Ecto neural progenitor cell (in vitro differentiated cells): ENCODE measurements at places on chromosomes 2 and 18.

DNA sequence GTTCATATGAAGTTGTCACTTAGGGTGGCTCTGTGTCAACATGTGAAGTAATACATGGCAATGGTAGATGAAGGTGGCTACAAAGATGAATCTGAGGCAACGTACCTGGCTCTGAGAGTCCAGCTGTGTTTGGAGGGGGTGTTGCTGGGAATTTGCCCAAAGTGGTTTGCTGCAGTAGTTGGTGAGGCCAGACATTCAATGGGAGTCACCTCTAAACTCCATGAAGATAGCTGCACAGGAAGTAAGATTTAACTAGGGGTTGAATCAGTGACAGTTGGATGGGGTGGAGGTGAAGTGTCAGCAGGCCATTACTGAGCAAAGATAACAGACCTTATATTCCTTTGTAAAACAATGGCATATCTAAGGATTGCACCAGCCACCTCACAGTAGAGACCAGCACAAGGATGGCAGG is 71.8 kb downstream of the NUP35 start:
- no peak for DNase-seq

- no peak for DNase-seq
These were observed 561.1 kb downstream of the CNTNAP5 start for GRCh38 chr2:124586210-124586609.

- DNase-seq = no peak
These were observed 298.2 kb downstream of the CNTNAP5 start for GRCh38 chr2:124323321-124323720.

DNA sequence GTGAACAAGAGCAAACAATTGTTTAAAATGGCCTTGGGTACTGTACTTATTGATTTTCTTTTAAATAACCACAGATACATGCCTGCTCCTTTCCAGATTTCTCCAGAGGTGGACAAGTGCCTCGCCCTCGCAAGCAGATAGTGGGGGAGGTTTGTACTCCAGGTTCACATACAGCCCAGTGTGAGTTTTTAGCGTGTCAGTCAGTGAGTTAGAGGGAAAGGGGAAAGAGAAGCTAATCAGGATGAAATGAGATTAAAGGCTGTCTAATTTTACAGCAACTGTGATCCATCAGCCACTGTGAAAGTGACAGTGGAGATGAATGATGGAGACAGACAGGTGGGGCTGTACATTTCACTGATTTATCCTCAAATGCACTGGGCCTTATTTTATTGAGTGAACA is 74.7 kb downstream of the KLHL14 start:
- DNase-seq = no peak

DNA sequence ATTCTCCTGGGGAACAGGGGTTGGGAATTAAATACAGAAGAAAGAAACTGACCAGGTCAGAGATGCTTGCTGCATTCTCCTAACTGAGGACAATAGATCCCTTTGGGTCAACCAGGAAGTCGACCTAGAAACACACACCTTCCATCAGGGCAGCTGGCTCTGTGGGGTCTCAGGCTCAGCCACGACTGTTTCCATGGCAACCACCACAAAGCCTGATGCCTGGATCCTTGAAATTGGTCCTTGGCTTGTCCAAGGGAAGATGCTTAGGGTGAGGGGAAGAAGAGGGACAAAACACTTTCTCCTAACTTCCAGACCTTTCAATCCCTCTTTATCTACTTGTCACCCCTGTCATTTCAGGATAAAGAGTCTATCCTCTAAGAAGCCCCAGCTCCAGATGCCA is 194.4 kb downstream of the ALK start:
- DNase-seq = no peak

GRCh38 chr18:54357082-54357659 is 487 bp downstream of the STARD6 start:
- DNase-seq = no peak

GRCh38 chr2:143698352-143698751 is 569.1 kb downstream of the ARHGAP15 start:
- no peak for DNase-seq

DNA sequence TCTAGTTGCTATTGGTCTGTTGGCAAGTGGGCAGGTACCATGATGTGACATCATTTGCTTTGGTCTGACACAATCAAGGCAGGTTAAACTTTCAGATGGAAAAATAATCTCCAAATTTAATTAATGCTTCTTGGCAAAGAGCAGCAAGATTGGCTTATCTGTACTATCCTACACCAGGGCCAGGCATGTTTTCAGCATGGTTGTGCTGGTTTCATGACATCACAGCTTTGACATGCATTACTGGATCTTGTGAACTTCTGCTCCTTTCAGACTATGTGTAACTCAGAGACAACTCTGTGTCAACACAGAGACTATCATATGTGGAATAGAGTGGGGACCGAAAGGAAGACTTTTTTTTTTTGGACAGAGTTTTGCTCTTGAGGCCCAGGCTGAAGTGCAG is 520.5 kb downstream of the TDRD15 start:
- DNase-seq = no peak

DNA sequence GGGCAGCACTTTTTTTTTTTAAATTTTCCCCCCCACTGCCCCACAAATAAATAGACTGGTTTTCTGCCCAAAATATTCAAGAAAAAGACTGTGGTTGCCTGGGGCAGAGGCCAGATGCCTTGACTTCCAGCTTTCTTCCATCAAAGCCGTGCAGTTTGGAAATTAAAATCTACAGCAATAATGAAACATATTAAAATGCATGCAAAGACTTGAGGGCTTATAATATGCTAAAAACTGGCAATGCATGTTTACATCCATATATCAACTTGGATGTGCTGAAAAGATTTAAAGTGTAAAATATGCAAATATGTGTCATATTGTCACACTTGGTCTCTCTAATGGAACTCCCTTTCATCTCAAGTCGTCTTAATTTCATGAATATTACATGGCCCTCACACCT is 2036.2 kb upstream of the PIK3C3 start:
- no peak for DNase-seq

- no peak for DNase-seq
These were observed 23.8 kb downstream of the EN1 start for GRCh38 chr2:118823633-118824032.

- DNase-seq = no peak
These were observed 40.2 kb upstream of the CD226 start for GRCh38 chr18:69987870-69988269.

DNA sequence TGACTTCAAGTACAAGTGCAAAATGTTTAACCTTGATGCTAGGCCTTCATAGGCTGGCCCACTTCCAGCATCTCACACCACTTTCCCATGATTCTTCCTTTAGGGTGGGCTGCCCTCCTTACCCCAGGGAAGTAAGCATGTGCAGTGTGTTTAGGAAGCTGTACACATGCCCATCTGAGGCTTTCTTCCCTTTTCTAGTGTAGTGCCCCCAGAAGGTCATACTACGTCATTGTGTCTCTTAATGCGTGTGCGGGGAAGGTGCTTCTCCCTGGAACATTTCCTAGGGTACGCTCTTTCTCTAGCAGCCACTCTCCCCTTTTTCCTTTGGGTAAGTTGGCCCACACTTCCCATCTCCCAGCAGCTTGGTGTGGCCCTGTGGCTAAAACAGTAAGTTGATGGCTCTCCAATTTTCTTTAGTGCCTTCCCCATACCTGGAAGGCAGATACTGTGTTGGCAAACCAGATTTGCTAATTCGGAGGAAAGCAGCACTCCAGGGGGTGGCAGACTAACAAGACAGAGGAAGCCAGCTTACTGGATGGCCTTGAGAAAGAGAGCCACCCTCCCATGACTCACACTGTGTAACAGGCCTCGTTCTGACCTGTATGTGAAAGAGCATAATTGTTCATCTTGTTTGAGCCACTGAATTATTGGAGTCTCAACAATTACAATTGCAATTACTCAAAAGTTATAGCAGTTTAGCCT is 1.1 kb upstream of the SULT6B1 start:
- DNase-seq = no peak

DNA sequence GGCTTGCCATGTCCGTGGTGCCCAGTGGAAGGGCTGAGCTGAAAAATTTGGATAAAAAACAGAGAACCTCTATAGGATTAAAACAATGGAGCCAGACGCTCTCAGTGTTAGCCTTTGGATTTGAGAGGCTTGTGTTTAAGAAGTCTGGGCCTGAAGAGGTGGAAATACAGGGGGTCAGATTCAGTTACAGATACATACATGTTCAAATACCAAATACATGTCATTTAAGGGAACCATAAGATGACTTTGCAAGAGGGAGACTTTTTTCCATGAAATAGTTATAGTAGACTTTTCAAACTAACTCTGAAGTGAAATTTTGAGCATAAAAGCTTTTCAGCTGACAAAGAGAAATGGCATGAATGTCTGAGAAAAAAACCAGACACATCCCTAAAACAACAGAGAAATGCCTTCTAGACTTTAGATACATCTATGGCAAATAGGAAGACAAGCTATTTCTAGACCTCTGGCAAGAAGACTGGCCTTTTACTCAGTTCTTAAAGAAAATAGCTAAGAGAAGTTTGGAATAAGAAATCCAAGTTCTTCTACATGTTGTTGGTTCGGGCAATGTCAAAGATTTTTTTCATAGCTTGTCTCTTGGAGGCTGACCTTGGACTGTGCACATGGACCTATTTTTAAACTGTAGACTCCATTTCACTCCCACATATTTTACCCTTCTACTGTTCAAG is 112.9 kb downstream of the LTBP1 start:
- DNase-seq = no peak

DNA sequence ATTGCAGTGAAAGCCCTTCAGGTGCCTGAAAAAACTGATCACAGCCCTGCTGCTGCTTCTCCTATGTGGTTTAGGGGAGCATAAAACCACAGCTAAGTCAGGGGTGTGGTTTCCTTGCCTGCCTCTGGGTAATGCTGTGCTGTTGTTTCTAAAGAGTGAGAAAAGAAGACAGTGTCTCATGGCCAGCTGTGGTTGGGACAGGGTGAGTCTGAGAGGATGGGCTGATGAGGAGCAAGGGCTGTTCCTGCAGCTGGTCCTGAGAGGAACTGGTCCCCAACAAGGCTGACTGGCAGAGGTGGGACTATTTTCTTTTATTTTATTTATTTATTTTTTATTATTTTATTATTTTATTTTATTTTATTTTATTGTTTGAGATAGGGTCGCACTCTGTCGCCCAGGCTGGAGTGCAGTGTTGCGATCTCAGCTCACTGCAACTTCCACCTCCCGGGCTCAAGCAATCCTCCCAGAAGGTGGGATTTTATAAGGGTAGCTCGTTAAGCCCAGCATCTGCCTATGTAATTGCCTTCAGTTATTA is 236.7 kb downstream of the FHOD3 start:
- no peak for DNase-seq

DNA sequence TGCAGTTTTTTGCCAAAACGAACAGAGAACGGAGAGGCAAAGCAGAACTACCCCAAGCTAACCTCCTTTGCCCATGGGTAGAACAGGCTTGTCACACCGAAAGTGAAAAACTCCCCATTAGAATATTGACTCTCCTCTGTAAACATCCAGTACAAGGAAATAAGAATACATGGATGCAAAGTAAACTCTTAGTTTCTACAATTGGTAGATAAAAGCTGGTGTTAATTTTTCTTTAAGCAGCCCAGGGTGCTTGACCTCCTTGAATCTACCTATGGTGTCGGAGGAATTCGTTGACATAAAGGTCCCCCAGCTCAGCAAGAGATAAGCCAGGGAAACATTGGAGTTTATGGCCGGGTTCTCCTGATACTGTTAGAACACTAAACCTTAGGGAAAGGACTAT is 48.4 kb upstream of the DSG1 start:
- DNase-seq = no peak

DNA sequence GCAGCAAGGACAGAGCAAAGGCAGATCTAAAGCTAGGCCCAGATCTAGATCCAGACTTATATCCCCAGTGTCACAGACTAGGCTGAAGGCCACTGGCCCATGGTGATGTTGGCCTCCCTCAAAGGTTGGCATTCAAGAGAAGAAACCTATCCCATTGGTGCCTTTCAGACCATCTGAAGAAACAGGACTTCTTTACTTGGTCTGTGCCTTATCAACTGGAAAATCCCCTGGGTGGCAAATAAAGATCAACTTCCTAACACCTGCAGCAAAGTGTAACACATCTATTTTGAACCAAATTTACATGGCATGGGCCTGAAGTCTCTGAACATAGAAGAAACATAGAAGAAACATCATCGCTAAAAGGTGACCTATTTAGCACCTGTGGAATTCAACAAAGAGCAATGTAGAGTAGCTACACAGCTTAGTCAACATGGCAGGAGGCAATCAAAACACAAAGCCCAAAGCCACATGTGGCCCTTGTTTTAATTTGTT is 35.8 kb downstream of the METTL4 start:
- no peak for DNase-seq

DNA sequence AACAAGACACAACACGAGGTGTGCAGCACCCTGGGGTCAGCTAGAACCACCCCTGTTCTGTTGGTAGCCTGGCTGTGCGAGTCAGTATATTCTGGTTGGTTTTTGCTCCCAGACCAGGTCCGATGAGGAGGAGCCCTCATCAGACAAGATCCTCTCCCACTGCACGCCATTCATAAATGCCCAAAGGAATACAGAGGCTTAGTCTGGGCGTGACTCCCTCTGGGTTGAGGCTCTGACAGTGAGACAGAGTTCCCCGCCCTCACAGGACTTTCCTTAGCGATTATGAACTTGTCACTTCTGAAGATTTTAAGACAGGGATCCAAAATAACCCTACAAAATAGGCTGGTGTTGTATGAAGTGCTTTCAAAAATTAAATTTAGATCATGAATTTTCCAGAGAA is 85.5 kb upstream of the MC2R start:
- no peak for DNase-seq

GRCh38 chr18:54888933-54889332 is 60.7 kb downstream of the RAB27B start:
- DNase-seq = no peak

GRCh38 chr2:118221536-118222272 is 133.4 kb downstream of the INSIG2 start:
- no peak for DNase-seq

GRCh38 chr18:21327101-21327500 is 85.1 kb downstream of the GREB1L start:
- no peak for DNase-seq

GRCh38 chr18:37956902-37957301 is 391.3 kb upstream of the CELF4 start:
- DNase-seq = no peak

GRCh38 chr2:45435316-45435715 is 175.8 kb downstream of the SRBD1 start:
- DNase-seq = no peak

GRCh38 chr2:84807063-84807485 is 73.8 kb downstream of the TRABD2A start:
- DNase-seq = no peak

DNA sequence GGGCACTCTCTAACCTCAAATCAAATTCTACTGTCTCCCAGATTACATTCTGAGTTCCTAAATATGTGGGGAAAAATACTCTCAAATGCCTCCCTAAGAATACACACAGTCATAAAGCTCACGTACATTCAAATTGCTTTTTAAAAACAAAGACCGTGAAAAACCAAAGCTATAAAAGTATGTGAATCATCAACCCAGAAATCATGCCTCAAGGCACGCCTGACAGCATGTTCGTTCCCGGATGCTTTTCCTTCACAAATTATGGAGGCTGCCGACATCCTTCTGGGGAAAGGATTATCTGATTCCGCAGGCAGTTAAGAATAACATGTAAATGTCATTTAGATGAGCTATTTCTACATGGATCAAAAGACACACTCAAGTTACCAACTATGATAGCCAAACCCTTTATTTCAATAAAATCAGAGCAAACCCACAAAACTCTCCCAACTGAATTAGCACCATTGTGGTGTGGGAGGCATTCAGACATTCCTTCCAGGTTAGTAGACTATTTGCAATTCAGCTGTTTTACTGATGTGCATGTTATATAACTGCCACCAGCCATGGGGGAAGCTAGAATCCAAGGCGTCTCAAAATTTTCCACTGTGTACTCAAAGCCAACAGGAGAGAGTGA is 398.2 kb upstream of the TRIB2 start:
- no peak for DNase-seq
